ENCODE measurements at places on chromosomes 2 and 18.
A peak's percentile ranks its signal among the peaks of the same experiment; 100 is the strongest.

- no peaks in the 10 kb centered on the region for H3K27me3 ChIP-seq
- H3K36me3 ChIP-seq: no peaks in the 10 kb centered on the region
- no peak overlapping the region for H3K4me3 ChIP-seq
- no peak for DNase-seq
Measured at GRCh38 chr2:133503927-133504326, 64.3 kb downstream of the NCKAP5 start.

DNA sequence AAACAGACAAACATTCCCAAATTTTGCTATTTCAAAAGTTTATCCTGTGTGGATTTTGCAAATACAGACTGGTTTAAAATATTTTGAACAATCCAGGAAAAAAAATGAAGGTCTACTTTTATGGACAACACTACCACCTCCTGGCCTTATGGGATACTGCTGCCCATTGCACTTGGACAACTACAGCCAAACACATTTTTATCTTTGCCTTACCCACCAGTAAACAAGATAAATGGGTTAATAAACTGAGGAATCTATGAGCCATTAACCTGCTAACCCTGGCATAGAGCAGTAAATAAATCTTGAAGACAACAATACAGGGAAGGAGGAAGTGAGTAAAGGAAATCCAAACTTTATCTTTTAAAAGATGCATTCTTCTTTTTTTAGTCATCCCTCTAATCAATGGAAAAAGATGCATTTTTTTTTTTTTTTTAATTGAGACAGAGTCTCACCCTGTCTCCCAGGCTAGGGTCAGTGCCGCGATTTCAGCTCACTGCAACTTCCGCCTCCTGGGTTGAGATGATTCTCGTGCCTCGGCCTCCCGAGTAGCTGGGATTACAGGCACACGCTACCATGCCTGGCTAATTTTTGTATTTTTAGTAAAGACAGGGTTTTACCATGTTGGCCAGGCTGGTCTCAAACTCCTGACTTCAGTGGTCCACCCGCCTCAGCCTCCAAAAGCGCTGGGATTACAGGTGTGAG is 2.1 kb upstream of the SPIRE1 start:
- peaks cover 23% of the 10 kb centered on the region for H3K4me1 ChIP-seq
- peak overlapping the region; percentile 1 for H3K27ac ChIP-seq
- H3K27me3 ChIP-seq: no peaks in the 10 kb centered on the region
- no peaks in the 10 kb centered on the region for H3K36me3 ChIP-seq
- no peak overlapping the region for H3K4me3 ChIP-seq
- no peak for DNase-seq

DNA sequence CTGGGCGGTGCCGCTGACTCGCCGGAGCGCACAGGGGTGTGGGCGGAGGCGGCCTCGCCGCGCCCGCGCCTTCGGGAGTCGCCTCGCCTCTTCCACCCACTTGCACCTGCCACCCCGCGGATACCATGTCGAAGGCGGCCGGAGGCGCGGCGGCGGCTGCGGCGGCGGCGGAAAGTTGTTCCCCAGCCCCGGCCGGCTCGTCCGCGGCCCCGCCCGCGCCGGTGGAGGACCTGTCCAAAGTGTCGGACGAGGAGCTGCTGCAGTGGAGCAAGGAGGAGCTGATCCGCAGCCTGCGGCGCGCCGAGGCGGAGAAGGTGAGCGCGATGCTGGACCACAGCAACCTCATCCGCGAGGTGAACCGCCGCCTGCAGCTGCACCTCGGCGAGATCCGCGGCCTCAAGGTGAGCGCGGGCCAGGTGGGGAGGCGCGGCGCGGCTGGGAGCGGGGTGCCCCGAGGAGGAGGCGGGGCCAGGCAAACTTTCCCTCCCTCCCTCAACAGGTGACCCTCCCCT is 766 bp downstream of the CCDC85A start:
- H3K4me1 ChIP-seq: peaks cover 25% of the 10 kb centered on the region
- H3K27ac ChIP-seq: peak overlapping the region; percentile 11

DNA sequence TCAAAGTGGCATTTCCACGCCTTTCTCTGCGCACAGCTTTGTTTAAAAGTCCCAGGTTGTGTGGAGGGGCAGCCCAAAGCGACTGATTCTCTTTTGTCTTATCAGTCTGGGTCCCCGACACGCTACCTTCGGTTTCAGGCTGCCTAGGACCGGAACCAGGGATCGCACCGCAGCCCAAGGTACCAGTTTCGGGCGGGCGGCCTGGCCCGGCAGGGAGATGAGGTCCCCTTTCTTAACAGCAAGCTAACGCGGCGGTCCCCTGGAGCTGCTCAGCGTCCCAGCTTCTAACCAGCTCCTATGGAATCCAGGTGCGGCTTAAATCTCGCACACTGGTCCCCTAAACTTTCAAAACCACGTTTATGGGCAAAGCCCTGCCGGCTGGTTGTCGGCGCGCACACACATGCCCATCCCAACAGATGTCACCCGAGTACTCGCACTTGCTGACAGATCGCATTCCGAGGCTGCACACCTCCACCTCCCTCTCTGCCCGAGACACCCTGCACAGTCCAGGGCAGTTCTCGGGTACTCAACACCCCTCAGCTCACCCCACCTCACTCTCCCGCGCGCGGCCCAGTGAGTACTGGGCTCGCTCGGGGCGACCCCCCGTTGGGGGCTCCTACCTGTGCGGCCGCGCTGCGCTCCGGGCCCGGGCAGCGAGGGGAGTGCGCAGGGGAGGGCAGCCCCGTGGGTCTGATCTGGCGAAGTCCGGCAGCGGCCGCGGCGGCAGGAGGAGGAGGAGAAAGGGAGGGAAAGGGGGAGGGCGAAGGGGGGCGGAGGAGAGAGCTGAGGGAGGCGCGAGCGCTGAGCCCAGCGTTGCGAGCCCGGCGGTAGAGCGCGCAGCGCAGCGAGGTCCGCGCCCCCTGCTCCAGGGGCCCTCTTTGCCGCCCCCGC is at the start of gene EFEMP1:
Gene EFEMP1 (minus strand): TSS at position 692 of the 891 bp plus-strand sequence. CDS start 1,342 bp downstream, outside the sequence.
- H3K27ac ChIP-seq: peak within 1 kb of the TSS; percentile 83
- no peak for DNase-seq
- peak within 1 kb of the TSS; percentile 65 for H3K4me3 ChIP-seq

DNA sequence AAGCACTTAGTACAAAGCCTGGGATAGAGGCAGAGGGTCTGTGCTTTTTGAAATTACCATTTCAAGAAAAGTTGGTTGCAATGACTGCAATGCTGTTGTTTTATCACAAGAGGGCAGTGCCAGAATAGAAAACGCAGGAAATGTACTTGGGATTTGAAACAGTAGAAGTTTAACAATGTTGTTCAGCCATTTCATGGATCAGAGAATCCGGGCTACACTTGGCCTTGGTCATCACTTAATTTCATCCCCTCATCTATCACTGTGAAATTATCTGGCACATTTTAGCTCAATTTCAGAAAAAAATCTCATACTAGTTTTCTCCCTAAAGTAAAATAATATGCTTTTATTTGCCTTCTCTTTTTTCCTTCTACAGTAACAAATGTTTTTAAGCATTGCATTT is 70.8 kb downstream of the RAPGEF4 start:
- no peak for DNase-seq
- H3K27me3 ChIP-seq: no peaks in the 10 kb centered on the region
- no peak overlapping the region for H3K27ac ChIP-seq
- no peak overlapping the region for H3K4me3 ChIP-seq

GRCh38 chr18:7775843-7776242 is 208.7 kb downstream of the PTPRM start:
- no peaks in the 10 kb centered on the region for H3K4me1 ChIP-seq
- H3K36me3 ChIP-seq: no peaks in the 10 kb centered on the region
- DNase-seq: no peak
- no peaks in the 10 kb centered on the region for H3K27me3 ChIP-seq
- no peak overlapping the region for H3K4me3 ChIP-seq
- H3K27ac ChIP-seq: no peak overlapping the region

- no peaks in the 10 kb centered on the region for H3K27me3 ChIP-seq
- H3K36me3 ChIP-seq: no peaks in the 10 kb centered on the region
- H3K4me1 ChIP-seq: peaks cover 41% of the 10 kb centered on the region
- peak overlapping the region; percentile 99 for H3K27ac ChIP-seq
Measured at GRCh38 chr2:219178377-219179175, 501 bp downstream of the RETREG2 start.

- DNase-seq: no peak
- H3K27ac ChIP-seq: no peak overlapping the region
- no peak overlapping the region for H3K4me3 ChIP-seq
Measured at GRCh38 chr2:237101118-237101979, 15.7 kb downstream of the COPS8 start.

DNA sequence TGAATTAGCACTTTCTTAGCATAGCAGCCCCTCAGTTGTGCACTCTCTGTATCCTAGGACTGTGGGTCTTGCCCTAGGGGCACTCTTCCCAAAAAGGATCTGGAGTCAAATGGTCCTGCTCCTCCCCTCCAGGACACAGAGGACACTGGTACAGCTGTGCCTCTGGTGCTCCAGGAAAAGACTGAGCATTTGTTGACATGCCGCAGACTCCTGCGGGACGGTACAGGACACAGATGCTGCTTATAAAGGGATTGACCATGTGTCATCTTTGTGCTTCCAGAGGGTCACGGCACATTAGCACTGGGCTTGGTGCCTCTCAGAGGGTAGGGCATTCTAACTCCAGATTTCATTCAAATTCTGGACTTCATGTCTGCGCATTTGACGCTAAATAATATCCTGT is 110.5 kb downstream of the KLF7 start:
- DNase-seq: no peak
- H3K4me1 ChIP-seq: no peaks in the 10 kb centered on the region
- H3K27ac ChIP-seq: no peak overlapping the region
- H3K27me3 ChIP-seq: no peaks in the 10 kb centered on the region
- H3K36me3 ChIP-seq: no peaks in the 10 kb centered on the region

- no peaks in the 10 kb centered on the region for H3K4me1 ChIP-seq
- H3K27me3 ChIP-seq: no peaks in the 10 kb centered on the region
- H3K4me3 ChIP-seq: no peak overlapping the region
Measured at GRCh38 chr2:170265321-170265720, 87.4 kb downstream of the MYO3B start.

DNA sequence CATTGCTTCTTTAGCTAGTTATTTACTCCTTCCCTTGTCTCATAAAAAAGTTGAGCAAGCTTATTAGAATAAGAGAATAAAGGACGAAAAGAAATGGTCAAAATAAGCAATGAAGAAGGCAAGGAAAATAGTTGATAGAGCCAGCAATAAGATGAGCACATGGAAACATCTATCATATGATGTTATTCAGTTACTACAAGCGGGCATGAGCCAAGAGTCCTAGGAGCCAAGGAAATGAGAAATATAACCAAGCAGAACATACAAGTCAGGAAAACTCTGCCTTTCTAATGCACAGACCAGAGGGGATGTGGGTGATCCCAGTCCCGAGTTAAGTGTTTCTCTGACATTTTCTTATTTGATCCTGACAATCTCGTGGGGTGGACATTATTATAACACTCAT is 33.9 kb downstream of the INO80C start:
- H3K4me3 ChIP-seq: no peak overlapping the region
- peaks cover 4% of the 10 kb centered on the region for H3K4me1 ChIP-seq
- DNase-seq: no peak
- no peaks in the 10 kb centered on the region for H3K27me3 ChIP-seq
- H3K27ac ChIP-seq: no peak overlapping the region
- H3K36me3 ChIP-seq: no peaks in the 10 kb centered on the region

DNA sequence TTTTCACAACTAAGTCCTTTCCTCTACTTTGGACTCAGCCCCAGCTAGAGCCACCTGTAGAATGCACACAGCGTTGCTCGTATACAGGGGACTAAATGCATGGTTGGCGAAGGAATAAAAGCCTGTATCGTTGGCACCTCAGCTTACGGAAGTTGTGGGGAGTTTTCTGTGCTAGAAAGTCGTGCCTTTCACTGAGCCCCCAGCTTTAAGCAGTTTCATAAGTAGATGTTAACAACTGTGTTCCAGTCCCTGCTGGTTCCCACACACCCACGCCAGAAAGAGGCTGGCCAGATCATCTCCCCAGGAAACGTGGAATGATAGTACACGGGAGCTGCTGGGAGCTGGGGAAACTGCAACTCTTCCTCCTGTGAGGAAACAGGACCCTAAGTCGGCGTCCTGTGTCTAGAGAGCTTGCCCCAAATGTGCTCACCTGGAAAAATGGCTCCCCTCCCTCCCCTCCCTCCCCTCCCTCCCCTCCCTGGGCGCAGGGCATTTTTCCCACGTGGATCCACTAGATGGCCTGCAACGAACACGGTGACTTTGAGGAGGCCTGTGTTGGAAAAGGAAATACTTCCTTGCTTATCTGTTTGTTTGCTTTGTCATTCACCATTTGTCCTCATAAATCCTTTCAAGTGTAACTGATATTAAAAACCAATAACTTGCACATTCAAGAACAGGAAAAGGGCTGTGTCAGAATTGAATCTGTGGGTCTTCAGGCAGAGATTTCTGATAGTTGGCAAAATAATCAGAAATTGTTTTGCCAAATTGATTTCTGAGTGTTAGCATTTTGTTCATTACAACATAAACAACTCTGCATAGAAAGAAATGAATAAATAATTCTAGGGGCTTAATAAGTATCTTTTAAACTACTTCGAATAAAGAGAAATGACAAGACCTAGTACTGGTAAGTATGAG is 43.9 kb upstream of the RFX8 start:
- DNase-seq: no peak
- no peak overlapping the region for H3K4me3 ChIP-seq
- H3K27me3 ChIP-seq: no peaks in the 10 kb centered on the region
- H3K4me1 ChIP-seq: peaks cover 12% of the 10 kb centered on the region
- no peak overlapping the region for H3K27ac ChIP-seq
- H3K36me3 ChIP-seq: no peaks in the 10 kb centered on the region

- H3K36me3 ChIP-seq: no peaks in the 10 kb centered on the region
- H3K4me1 ChIP-seq: peaks cover 16% of the 10 kb centered on the region
- no peak overlapping the region for H3K27ac ChIP-seq
Measured at GRCh38 chr2:24434541-24434940, 56.5 kb upstream of the NCOA1 start.

- no peak for DNase-seq
- no peaks in the 10 kb centered on the region for H3K27me3 ChIP-seq
- no peaks in the 10 kb centered on the region for H3K4me1 ChIP-seq
- no peak overlapping the region for H3K4me3 ChIP-seq
- no peak overlapping the region for H3K27ac ChIP-seq
Measured at GRCh38 chr2:180334514-180334913, 327.4 kb upstream of the CWC22 start.

DNA sequence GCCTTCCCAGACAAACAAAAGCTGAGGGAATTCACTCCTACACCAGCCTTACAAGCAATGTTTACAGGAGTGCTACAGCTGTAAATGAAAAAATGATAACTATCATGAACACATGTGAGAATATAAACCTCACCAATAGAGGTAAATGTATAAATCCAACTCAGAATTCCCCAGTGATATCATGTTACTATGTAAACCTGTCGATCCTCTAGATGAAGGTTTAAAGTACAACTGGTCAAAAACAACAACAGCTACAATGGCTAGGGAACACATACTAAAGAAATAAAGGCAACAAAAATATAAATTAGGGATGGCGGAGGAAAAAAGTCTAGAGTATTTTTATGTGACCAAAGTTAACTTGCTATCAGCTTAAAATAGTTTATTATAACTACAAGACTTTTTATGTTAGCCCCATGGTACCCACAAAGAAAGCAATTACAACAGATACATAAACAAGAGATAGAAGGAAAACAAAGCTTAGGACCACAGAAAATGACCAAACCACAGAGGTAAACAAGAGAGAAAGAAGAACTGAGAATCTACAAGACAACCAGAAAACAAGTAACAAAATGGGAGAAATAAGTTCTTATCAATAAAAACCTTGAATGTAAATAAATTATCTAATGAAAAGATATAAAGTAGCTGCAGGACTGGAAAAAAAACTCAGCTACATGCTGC is 8.3 kb downstream of the CERKL start:
- H3K4me3 ChIP-seq: no peak overlapping the region
- no peaks in the 10 kb centered on the region for H3K27me3 ChIP-seq
- no peak overlapping the region for H3K27ac ChIP-seq
- no peaks in the 10 kb centered on the region for H3K4me1 ChIP-seq

GRCh38 chr2:175855236-175855635 is 146.8 kb downstream of the LNPK start:
- no peaks in the 10 kb centered on the region for H3K27me3 ChIP-seq
- no peak for DNase-seq
- no peaks in the 10 kb centered on the region for H3K4me1 ChIP-seq
- H3K36me3 ChIP-seq: no peaks in the 10 kb centered on the region
- H3K4me3 ChIP-seq: no peak overlapping the region
- no peak overlapping the region for H3K27ac ChIP-seq
